ENCODE measurements at places on chromosomes 7 and 10.

DNA sequence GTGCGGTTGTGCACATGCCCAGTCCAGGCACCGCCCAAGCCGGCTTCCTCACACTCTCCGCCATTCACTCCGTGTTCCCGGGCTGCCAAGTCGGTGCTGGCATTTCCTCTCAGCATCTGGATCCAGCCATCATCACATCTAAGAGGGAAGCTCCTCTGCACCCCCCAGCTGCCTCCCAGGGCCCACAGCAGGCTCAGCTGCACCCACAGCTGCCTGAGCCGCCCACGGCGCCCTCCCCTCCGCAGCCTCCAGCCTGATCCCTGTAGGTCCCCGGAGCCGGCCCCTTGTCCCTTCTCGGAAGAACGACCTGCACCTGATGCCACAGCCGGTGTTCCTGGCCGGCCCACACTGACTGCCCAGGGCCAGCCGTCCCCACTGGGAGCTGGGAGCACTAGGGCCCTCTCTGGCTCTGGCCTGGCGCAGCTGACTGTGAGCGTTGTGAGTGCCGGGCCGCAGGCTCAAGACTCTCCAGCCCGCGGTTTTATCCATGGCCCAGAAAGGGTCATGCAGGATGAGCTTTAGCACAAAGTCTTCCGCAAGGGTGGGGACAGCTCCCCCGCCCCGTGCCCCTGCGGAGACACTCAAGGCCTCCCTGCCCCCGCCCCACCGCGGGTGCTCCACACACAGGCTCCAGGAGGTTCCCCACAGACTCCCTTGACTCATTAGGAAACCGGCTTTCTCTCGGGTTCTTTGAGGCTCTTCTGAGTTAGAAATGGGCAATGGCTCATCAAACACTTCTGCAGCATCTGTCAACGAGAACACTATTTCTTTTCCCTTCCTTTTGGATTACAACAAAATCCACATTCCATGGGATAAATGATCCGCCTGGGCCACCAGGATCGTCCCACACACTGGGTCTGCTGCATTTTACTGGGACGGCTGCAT is 31.2 kb downstream of the CFAP46 start:
- no peak for DNase-seq

- DNase-seq, result no peak
Observed at GRCh38 chr7:27104341-27105058, 2.0 kb upstream of the HOXA2 start.

GRCh38 chr7:32077806-32078205 is 7.6 kb upstream of the PDE1C start:
- DNase-seq, result no peak

- DNase-seq, result no peak
Observed at GRCh38 chr10:11742779-11743298, 657 bp downstream of the ECHDC3 start.
